ENCODE measurements at places on chromosomes 5 and 9.

- DNase-seq, result no peak
Observed at GRCh38 chr9:124020520-124021384, 9.2 kb downstream of the LHX2 start.

- no peak for DNase-seq
Observed at GRCh38 chr5:89055015-89055694, 172.2 kb upstream of the MEF2C start.

DNA sequence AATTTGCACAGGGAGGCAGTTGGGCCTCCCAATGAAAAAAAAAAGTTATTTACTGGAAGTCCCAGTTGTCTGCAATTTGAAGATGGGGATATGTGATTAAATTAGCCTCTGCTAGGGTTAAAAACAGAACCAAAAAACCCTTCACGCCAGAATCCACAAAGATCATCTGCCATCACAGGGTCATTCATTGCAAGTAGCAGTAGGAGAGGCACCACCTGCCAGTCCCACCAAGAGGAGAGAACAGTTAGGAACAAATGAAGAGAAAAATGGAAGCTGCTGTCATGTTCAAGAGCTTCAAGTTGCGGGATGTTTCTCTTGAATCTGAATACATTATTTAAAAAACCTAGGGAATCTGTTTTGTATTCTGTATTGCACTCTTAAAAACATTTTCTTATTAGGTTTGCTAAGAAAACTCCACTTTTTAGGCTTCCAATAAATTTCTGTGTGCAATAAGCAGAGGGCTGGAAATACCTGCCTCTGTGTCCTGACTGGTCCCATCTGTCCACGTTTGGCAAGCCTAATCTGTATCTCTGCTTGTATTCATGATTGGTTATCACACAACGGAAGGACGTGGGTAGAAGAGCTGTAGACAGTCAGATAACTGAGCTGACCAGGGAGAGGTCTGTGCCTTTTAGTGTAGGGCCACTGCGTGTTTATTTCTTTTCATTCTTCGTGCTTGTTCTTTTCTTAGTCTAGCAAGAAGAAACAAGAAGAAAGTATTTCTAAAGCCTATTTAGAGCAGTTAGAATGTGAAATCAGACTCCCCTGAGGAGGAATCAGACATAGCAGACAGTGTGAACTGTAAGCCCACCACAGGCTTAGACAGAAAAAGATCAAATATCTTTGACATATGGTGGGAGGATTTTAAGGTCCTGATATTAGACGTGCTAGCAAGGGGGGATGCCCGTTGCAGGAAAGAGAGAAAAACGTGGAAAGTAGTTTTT is 630.6 kb upstream of the SEMA6A start:
- no peak for DNase-seq

- DNase-seq, result no peak
Observed at GRCh38 chr5:78974601-78975000, 10.5 kb downstream of the ARSB start.

DNA sequence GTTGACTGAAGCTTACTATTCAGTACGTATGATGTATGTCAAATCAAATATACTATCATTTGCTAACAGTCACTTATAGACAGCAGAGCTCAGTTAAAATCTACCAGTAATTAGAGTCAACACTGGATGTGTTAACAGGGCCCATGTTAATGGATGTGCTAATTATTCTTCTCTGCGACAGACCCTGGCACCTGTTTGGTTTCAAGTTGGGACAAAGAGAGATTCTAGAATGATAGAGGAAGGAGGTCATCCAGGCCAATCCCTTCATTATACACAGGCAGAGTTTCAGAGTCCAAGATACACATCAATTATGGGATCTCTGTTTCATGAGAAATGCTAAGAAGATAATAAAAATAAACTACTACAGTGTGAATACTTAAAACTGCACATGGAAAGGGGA is 615.0 kb downstream of the ZNF608 start:
- no peak for DNase-seq

DNA sequence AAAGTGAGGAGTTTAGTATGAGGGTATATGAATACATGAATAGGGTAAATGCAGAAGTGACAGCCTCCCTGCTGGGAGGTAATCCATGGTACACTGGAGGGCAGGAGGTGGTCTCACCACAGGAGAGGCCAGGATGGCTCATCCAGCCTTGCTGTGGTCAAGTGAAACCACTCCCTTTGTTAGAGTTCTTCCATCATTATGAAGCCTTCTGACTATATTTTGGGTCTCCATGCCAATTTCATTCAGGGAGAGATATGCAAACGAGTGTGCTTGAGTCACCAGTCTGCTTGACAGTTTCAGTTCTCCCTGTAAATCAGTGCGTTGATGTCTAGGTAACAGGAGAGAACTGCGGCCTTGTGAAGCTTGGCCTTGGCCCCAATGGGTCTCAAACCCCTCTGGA is 16.4 kb downstream of the PPP3R2 start:
- peak; percentile 15 for DNase-seq

Data from astrocyte (in vitro differentiated cells and primary cell).